Stimulated activated CD8-positive, alpha-beta memory T cell treated with anti-CD3 and anti-CD28 coated beads, Interleukin-15, amount 100 ng/mL, for 48 hours (primary cell): ENCODE measurements at places on chromosomes 6 and 20.
A peak's percentile ranks its signal among the peaks of the same experiment; 100 is the strongest.

GRCh38 chr20:61297986-61298385, 45.9 kb downstream of the CDH4 start:
- no peak for DNase-seq

- DNase-seq, result no peak
Measured at GRCh38 chr6:22575190-22575589, 5.8 kb downstream of the HDGFL1 start.

GRCh38 chr6:104252276-104252675, 607.4 kb downstream of the HACE1 start:
- no peak for DNase-seq

GRCh38 chr6:136351518-136352110, 62.0 kb upstream of the BCLAF1 start:
- no peak for DNase-seq

GRCh38 chr20:45813006-45813340, 529 bp downstream of the UBE2C start:
- no peak for DNase-seq

- no peak for DNase-seq
Measured at GRCh38 chr20:1280195-1281102, 14.4 kb downstream of the SNPH start.

- no peak for DNase-seq
Measured at GRCh38 chr6:130041594-130041993, 23.2 kb downstream of the L3MBTL3 start.

DNA sequence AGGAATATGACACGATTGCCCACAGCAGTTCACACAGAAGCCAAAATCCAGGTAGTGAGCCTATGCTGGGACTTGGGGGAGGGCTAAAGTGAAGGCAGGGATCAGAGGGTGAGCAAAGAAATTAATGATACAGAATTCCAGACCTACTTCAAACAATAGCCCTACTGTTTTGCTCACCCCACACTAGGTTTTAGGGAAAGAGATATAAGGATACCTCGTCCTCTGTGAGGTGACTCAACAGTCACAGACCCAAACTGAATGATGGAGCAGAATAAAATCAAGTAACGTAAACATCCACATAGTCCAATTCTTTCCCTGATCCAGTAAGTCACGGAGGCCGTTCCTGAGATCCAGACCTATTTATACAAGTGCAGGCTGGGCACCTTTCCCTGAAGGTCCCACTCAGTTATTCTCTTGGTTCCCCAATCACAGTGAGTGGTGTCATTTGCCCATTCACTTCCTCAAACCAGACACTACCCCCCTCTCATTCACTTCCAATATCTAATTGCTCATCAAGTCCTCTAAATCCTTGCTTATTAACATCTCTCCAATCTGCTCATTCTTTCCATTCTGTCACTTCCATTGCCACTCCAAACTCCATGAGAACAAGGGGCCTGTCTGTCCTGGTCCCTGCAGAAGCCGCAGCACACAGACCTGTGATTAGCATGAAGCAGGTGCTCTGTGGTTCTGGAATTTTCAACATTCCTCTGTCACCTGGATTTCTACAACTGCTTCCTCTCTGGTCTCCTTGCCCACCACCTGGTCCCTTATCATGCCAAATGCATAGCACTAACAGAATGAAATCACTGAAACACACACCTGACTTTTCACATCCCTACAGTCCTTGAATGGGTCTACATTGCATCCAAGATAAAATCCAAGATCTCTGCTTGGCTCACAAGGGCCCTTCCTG, 55.9 kb downstream of the ATXN1 start:
- DNase-seq, result no peak

DNA sequence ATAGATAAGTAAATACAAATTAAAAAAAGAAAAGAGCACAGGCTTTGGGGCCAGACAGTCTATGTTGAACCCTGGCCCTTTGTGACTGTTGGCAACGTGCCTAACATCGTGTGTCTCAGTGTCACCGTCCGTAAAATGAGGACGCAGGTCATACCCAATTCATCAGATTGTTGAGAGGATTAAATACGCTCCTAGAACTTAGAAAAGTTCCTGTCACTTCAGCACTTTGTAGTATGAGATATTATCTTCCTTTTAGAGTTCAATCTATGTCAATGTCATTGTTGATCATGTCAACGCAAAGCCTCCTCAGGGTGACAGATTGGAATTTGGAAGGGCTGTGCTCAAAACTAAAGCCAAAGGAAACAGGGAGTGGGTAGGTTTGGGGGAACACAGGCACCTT, 21.7 kb downstream of the SERPINB1 start:
- no peak for DNase-seq

GRCh38 chr6:12058172-12058961, 46.3 kb downstream of the HIVEP1 start:
- DNase-seq, result no peak

DNA sequence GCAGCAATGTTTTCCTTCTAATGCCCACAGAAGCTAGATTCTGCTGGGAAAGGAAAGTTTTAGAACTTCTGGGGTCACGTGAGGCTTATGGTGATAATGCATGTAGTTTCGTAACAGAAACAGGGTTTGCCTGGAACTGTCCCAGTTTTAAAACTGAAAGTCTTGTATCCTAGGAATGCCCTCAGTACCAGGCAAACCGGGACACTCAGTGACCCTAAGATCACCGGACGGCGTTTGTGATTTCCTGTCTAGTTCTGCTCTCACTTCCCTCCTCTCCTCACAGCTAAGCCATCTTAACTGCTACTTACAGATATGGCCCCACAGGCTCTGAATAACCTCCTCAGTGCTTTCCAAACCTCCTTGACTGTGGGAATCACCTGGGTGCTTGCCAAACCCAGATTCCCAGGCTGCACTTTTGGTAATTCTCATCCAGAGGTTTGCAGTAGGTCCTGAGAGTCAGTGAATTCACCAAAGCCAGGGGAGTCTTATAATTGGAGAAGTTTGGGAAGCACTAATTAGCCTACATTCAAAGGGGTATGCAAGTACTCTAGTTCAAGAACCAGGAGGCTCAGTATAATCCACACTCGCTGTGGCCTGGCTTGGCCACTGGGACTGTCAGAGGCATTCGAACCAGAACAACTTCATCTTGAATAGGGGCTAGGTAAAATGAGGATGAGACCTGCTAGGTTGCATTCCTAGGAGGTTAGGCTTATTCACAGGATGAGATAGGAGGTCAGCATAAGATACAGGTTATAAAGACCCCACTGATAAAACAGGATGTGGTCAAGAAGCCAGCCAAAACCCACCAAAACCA, 231.6 kb upstream of the MYLIP start:
- no peak for DNase-seq

- no peak for DNase-seq
Measured at GRCh38 chr20:38205001-38205400, 39.9 kb upstream of the TGM2 start.

DNA sequence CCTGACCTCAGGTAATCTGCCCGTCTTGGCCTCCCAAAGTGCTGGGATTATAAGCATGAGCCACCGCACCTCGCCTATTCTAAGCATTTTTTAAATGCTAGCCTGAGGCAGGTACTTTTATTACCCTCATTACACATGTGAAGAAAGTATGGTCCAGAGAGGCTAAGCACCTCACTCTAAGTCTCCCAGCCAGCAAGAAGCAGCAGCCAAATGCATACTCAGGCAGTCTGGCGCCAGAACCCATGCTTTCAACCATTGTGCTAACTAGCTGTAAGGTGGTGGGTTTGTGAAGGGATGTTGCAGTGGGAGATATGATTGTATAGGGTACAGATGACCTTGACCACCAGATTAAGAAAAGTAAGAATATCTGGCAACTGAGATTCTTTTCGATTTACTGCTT, 26.1 kb upstream of the RIPOR2 start:
- no peak for DNase-seq

DNA sequence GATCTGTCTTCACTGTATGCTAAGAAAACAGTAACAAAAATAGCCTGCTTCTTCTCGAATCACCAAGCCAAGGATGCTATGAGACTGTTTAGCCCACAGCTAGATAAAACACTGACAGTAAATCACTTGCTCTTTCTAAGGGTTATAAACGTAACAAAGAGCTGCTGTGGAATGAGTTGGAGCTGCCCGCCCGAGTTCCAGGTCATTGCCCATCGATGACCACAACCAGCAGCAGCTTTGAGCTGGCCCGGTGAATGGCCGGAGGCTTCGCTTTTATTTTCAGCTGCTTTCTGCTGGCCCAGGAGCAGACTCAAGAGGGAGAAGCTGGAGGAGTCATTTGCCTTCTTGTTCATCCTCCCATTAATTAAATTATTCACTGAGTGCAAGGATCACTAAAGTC, 82.2 kb upstream of the CDH4 start:
- DNase-seq, result no peak

GRCh38 chr6:7433121-7433617, 43.6 kb downstream of the RIOK1 start:
- DNase-seq, result no peak

DNA sequence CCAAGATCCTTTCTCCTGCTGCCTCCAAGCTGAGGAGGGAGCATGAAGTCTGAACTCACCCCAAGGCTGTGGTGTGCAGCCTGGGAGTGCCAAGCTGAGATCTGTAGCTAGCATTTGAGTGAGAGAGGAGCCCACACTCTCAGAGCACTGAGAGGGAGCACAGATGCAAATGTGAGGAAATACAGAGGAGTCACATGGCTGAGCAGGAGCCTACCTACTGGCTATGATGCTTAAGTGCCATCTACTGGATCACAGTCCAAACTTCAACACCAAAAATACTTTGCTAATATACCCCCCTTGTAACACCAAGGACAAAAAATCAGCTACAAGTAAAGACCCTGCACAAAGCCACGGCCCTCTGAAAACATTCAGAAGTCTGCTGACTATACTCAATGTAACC, 94.4 kb upstream of the IMPG1 start:
- no peak for DNase-seq

DNA sequence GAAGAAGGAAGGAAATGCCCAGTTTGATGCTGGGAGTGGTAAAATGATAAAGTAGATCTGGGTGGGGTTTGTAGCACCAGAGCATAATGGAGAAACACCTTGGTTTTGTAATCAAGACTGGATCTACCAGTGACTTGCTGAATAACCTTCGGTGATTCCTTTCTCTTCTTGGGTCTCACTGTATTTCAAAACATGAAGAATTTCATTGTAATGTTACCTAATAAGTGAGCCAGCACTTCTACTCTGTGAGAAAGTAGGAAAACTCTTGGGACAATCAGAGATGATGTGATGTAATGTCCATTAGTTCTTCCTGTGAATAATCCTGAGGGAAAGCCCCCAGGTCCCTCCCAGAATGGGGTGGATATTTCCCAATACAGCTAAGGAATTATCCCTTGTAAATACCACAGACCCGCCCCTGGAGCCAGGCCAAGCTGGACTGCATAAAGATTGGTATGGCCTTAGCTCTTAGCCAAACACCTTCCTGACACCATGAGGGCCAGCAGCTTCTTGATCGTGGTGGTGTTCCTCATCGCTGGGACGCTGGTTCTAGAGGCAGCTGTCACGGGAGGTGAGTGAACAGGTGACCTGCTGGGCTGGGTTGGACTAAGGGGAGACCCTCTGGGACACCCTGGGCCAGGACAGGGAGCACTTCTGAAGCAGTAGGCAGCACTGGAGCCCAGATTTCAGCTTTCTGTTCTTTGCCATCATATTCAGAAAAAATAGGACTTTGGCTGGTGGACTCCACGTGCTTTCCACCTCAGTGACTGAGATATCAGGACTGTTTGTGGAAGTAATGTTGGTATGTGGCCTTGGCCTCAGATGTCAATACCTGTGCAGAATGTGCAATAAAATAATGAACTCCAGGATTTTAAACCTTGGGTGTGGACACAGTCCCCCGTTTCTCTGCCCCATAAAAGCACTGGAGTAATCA, at the start of gene PI3:
Gene PI3 (plus strand): TSS at position 469 of the 931 bp plus-strand sequence. CDS start 21 bp downstream, at position 490.
- no peak for DNase-seq

DNA sequence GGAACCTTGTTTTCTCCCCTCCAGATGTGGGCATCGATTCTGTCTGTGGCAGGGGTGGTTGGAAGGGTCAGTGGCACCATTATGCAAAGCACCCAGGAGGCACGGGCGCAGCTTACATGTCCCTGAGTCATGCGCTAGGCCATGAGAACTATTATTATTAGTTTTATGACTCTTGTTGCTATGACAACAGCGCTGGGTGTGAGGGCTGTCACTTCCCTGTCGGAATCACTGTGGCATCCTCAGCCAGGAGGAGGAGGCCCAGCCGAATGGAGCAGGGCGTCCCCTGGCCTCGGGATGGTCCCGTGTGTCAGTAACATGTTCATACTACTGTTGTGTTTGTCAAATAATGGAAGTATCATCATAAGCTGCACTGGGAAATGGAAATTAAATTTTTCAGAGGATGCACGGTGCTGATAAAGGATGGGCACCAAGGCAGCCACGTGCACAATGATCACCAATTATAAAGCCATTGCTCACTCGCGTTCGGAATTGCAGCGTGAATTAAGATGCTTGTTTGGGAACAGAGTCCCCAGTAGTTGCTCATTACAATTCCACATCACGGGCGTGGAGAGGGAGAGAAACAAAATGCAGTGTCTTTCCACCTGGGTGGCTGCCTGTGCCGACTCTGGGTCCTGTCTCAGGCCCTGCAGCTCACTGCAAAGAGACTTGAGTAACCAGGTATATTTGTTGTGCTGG, 247.9 kb downstream of the CDH4 start:
- DNase-seq, result no peak

GRCh38 chr6:53297004-53297403, 51.7 kb downstream of the ELOVL5 start:
- DNase-seq, result no peak

- peak; percentile 60 for DNase-seq
Measured at GRCh38 chr6:139161817-139162284, 27.0 kb downstream of the HECA start.
